IPS-NIHi11 (cell line): ENCODE measurements at places on chromosomes 16 and 17.
A peak's percentile ranks its signal among the peaks of the same experiment; 100 is the strongest.

- DNase-seq: no peak
Measured at GRCh38 chr17:41404024-41404671, 6.7 kb upstream of the KRT31 start.

- DNase-seq: no peak
Measured at GRCh38 chr16:13997933-13998332, 73.2 kb upstream of the MRTFB start.

DNA sequence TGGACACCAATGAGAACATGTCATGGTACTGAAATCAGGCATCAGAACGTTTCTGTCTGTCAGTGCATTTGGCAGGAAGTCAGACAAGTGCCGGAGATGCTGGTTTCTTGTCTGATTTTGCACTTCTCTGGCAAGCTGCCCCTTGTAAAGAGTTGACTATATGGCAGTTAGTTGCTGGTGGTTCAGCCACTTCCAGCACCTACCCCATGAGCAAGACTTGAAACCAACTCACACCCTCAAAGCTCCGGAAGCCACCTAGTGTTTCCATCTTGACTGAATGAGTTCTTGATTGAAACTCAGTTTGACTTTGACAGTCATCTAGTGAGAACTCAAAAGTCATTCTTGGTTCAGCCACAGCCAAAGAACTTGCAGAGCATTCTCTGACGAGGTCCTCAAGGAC lies 225.1 kb downstream of the SPECC1 start:
- DNase-seq: no peak

DNA sequence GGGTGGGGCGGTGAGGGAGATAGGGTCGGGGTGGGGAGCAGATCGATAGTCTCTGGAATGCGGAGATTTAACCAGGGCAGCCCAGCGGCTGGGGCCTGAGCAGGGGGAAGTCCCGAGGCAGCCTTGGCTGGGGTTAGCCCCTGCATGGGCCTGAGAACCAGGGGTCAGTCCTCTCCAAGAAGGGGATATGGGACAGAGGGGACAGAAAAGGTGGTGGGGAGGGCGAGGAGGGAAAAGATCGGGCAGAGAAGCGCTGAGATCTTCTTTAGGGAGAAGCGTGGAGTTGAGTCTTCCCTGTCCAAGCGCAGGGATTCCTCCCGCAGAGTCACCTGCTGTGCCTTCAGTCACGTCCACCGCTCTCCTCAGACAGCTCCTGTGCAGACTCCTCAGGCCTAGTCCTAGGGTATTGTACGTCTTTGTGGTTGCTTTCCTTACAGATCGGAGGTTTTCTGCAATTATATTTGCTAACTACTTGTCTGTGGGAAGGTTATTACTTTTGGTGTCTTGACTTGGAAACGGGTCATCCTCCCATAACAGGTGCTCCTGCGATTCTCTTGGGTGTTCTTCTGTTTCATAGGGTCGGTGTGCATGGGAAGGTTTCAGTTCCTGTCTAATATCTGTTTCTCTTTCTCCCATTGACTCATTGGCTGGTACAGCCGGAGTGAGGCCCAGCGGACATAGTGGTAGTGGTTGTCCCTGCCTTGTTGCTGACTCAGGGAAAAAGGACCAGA lies 952 bp downstream of the CD300A start:
- no peak for DNase-seq

DNA sequence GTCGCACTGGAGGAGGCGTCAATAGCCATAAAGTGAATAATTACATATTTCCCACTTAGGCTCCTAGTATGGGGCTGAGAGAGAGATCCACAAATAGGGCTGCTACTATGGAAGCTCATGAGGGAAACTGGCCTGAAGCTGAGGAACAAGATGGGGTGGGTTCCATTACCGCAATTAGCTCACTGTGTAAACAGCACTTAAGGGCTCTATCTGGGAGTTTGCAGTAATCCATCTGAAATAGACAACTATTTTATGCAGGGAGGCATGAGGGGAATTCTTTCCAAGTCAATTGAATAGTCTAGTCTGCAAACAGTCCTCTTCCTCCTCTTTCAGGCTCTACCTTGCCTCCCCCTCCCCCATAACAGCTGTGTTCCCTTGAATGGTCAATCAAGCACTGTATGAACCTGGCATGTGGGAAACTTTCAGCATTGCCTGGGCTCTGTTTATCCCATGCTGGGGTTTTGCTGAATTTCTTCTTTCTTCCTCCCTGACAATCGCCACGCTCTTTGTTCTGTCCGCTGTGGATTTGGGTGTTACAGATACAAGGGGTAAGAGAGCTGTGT lies 56.1 kb upstream of the MAF start:
- DNase-seq: no peak

DNA sequence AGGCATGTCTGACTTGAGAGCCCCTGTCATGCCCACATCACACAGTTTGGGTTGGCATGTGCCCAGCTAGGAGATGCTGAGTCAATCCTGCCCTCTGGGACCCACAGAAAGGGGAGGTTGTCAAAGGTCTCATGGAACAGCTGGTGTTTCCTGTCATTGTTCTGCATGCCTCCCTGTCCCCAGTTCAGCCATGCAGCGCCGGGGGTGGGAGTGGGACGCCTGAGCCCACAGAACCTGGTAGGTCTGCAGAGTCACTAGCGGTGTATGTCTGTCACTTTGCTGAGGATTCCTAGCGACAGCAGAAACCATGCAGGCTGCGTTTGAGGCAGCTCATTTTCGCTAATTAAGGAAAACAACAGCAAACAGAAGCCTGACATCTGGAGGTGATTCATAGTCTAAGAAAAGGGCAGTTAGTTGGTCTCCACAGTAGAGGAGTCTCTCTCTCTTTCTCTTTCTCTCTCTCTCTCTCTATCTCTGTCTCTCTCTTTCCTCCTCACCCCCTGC lies 19.6 kb upstream of the CCL1 start:
- DNase-seq: no peak

GRCh38 chr17:76584427-76585032 lies 1.1 kb downstream of the ST6GALNAC2 start:
- no peak for DNase-seq

DNA sequence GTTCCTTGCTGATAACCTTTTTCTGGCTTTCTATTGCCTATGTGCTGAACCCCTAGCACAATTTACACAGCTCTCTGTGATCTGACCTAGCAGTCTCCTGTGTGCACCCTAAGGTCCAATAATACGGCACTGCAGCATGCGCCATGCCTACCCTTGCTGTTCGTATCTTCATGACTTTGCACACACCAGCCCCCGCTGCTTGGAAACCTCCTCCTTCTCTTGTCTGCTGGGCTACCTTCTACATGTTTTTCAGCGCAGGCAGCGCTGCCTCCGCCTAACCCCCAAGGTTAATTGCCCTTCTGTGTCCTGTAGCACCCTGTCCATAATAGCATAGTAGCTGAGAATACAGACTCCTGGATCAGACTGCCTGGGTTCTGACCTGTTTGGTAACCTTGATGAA lies 1.4 kb downstream of the STARD3 start:
- DNase-seq: no peak

GRCh38 chr16:55284718-55285099 lies 39.3 kb upstream of the IRX6 start:
- DNase-seq: no peak

GRCh38 chr16:84044118-84044488 lies 1.5 kb upstream of the SLC38A8 start:
- peak; percentile 67 for DNase-seq

DNA sequence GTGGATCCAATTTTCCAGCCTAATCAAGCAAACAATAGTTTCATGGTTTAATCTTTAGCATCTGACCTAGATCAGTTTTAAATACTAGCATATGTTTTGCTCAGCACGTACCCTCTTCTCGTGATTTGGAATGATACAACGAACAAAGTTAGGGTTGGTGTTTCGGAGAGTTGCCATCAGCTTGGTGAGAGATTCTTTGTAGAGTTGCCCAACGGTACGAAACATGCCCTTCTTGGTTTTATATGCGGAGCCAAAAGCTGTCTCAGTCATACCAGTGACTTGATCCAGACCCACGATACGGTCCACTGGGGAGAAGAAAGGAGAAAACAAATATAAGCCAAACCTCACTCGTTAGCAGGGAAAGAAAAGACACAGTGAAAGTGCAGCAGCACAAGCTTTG lies 85.3 kb downstream of the NDEL1 start:
- no peak for DNase-seq

- peak; percentile 99 for DNase-seq
Measured at GRCh38 chr16:57535680-57536305, 578 bp downstream of the CCDC102A start.

DNA sequence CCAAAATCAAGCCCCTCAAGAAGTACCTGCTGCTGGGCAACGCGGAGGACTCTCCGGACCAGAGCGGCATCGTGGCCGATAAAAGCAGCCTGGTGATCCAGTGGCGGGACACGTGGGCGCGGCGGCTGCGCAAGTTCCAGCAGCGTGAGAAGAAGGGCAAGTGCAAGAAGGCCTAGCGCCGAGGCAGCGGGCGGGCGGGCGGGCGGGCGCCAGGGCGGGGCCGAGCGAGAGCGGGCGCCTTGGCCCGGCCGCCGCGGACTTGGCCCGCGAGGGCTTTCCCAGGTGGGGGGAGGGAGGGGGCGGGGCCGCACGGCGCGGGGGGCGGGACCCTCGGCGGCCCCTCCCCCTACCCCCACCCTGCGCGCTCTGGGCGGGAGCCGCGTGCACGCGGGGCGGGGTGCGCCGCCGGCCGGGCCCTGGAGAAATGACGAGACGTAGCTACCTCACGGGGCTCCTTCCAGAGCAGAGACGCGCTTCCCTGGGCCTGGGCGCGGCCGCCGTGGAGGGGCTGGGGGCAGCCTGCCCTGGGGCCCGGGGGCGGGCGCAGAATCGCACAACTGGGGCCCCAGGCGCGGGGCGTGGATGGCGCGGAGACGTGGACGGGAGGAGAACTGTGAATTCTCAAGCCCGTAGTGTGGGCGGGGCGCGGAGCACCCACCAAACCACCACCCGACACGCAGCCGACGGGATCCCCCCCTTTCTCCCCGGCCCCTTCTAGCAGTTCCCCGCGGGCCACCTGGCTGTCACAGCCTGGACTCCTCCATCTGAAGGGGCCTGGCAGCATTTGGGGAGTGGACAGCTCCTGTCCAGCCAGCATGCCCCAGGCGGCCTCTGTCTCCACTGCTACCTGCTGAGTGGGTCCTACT lies 218.7 kb downstream of the NTN1 start:
- peak; percentile 97 for DNase-seq

DNA sequence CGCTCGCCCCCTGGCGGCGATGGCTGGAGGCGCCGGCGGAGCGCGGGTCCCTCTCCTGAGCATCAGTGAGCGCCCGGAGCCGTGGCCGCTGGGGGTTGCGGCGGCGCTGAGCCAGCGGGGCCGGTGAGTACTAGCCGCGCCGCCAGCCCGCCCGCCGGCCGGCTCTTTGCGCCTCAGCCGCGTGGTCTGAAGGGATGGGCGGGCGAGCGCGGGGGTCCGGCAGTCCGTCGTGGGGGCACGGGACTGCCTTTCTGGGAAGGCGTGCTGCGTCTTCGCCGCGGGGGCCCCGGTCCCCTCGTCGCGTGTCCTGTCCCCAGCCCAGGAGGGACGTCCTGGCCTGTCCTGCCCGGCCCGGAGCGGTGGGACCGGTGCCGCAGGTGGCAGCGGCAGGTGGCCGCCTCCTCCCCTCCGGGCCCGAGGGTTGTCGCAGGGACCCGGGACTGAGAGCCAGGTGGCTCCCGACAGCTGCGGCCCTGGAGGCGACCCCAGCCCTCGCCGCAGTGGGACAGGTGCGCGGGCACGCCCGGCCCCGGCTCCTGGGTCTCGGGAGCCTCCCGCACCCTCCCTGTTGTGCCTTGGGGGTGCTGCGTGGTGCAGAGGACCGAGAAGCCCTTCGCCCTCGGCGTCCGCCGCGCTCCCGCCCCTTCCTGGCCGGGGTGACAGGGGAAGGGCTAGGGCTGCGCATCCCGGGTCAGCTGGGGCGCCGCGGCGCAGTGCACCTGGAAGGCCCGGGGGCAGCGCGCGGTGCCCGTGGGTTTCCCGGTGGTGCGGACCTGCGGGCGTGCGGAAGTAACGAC lies at the start of gene SPECC1:
Gene SPECC1 (plus strand): TSS at position 58 of the 797 bp plus-strand sequence. CDS start 87,293 bp downstream, outside the sequence.
- peak; percentile 94 for DNase-seq

- no peak for DNase-seq
Measured at GRCh38 chr16:89949121-89949742, 677 bp downstream of the DEF8 start.

DNA sequence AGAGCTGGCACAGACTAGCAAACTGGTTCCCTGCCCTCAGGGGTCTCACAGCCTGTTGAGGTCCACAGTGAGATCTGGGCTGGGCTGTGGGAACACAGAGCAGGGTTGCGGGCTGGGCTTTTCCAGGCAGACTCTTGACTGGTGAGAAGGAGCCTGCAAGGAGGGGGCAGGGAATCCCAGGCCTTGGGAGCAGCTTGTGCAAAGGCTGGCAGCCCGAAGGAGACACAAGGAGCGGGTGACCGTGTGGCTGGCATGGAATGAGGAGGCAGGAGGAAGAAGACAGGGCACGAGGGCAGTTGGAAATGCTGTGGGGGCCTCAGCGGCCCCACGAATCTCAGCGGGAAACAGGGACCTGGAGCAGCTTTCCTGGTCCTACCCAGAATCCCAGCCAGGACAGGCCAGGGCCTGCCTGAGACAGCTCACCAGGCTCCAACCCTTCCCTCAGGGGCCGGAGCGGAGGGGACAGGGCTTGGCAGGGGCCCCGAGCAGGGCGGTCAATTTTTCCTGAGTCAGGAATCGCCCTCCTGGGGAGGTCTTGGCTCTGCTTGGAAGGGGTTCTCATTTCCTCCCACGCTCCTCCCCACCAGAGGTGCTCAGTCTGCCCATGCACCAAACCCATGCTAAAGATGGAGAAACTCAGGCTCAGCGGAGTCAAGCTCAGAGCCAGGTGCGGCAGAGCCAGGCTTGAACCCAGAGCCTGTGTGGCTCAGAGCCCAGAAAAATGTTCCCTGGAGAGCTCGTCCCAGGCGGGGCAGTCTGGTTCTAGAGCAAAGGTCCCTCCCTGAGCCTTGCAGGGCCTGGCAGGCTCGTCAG lies 9.2 kb upstream of the SNN start:
- peak; percentile 39 for DNase-seq

DNA sequence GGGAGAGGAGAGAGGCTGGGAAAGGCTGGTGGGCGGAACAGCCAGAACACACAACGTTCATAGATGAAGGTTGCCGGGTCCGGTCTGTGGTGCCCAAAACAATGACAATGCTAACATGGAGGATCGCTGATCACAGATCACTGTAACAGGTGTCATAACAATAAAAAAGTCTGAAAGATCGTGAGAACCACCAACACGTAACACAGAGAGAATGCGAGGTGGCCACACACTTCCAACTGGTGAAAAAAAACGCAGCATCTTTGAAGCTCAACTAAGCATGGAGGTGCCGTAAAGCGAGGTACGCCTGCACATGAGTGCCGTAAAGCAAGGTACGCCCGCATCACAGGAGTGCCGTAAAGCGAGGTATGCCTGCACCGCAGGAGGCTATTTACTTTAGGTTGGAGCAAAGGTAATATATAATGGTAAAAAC lies 42.3 kb downstream of the ABR start:
- peak; percentile 65 for DNase-seq

- DNase-seq: no peak
Measured at GRCh38 chr16:67773099-67773498, 33.3 kb downstream of the RANBP10 start.

- no peak for DNase-seq
Measured at GRCh38 chr16:29821643-29822115, 1.4 kb downstream of the MVP start.
